ENCODE measurements at places on chromosomes 3 and 15.

GRCh38 chr3:195440379-195440778 lies 2.4 kb downstream of the ACAP2 start:
- H3K27me3 ChIP-seq: no peaks in the 10 kb centered on the region
- H3K4me1 ChIP-seq: peaks cover 34% of the 10 kb centered on the region
- H3K4me3 ChIP-seq: no peak overlapping the region
- no peak for DNase-seq

DNA sequence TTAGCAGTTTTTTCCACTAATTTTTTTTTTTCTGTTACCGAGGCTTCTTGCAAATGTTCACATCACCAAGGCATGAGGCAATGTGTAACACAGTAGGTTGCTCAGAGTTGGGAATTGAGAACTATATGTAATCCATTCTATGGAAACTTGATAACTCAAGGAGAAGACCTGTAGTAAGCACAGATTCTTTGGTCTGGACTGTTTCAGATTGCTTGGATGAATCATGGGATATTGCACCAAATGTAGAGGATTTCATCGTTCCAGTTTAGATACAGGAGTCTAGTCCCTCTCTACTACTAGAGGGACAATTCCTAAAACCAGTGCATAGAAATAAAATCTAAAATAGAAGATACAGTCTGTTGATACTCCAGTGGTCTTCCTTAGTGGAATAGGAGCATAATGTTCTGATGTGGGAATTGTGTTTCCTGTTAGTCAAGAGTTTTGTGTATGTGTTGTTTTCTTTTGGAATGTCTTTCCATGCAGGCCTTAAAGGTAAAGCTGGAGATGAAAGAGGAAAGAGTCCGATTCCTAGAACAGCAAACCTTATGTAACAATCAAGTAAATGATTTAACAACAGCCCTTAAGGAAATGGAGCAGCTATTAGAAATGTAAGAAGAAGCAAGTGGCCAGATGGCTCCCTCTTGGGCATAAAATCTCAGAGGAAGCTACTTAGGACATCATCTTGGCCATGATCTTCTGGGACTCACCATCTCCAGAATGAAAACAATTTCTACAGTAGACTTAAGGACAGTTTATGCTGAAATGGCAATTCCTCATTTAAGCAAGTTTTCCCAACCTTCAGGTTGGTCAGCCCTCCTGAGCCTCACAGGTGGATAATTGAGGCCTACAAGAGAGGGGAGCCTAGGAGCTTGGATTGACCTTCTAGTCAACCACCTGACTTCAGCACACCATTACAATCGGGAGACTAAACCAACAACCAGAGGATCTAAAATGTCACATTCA lies 10.7 kb downstream of the KNSTRN start:
- no peak overlapping the region for H3K27ac ChIP-seq
- peaks cover 9% of the 10 kb centered on the region for H3K4me1 ChIP-seq
- no peak overlapping the region for H3K4me3 ChIP-seq
- no peak for DNase-seq

DNA sequence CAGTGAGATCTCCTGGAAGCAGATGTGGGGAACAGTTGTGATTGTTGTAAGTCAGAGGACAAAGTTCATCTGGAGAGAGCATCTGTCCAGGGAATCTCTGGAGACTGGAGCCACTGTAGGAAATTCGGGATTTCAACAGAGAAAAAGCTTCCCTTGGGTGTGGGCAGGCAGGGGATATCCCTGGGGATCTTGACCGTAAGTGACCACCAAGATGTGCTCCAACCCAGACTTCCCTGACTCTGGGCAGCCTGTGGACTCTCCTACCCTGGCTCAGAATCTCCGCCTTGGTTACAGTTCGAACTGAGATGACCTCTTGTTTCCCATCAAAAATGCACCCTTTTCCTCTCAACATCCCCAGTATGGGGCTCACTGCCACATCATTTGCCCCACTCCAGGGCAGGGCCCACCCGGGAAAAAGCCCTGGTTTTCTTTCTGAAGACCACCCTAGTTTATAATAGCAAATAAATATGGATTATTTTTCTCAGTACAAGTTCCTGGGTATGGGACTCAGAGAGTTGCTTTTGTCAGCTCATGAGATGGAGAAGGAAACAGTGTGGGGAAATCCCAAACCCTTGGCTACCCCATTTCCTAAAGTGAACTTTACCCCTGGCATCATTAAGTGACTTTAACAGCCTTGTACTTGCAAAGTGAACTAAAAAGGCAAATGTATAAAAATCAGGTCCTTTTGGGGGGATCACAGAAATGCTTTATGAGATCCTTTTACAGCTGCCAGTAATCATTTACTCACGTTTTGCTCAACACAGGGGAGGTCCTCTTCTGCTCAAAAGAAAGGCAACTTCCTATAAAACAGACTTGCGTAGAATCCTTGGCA lies 89.9 kb downstream of the CCNL1 start:
- H3K36me3 ChIP-seq: no peaks in the 10 kb centered on the region
- DNase-seq: no peak
- no peaks in the 10 kb centered on the region for H3K4me1 ChIP-seq
- no peak overlapping the region for H3K4me3 ChIP-seq
- H3K27ac ChIP-seq: no peak overlapping the region
- peaks cover 11% of the 10 kb centered on the region for H3K27me3 ChIP-seq

DNA sequence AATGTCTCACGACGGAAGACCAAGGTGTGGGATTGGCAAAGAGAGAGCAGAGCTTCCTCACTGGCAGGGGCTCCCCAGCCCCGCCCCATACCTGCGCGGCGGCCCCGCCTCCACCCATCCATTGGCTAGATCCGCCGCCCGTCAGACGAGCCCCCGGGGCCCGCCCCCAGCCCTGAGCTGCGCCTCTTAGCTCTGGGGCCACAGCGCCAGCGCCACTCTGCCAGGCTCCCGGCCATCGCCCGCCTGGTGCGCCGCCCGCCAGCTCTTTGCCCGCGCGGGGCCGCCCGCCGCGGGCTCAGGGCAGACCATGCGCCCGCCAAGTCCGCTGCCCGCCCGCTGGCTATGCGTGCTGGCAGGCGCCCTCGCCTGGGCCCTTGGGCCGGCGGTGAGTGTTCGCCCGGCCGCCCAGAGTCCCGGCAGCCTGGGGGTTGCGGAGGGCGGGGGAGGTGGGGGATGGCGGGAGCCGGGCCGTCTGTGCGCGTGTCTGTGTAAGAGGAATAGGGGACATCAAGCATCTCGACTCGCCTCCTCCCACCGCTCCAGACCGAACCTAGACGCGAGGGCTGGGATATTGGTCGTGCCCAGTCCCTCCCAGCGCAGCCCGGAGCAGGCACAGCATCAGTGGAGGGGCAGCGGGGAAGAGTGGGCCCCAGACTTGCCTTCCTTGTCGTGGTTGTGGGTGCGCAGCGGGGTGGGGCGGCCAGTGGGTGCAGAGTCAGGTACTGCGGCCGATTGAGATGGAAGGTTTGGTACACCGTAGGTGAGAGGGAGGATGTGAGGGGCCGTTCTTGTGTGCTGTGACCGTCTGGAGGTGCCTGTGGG lies at the start of gene VIPR1:
Gene VIPR1, plus strand, starts transcription at position 215 of the 822 bp plus-strand sequence. Its CDS starts 93 bp downstream, at position 308.
- no peak within 1 kb of the TSS for H3K27ac ChIP-seq
- no peak for DNase-seq
- H3K27me3 ChIP-seq: no peaks in the 10 kb centered on the region
- H3K4me3 ChIP-seq: no peak within 1 kb of the TSS

DNA sequence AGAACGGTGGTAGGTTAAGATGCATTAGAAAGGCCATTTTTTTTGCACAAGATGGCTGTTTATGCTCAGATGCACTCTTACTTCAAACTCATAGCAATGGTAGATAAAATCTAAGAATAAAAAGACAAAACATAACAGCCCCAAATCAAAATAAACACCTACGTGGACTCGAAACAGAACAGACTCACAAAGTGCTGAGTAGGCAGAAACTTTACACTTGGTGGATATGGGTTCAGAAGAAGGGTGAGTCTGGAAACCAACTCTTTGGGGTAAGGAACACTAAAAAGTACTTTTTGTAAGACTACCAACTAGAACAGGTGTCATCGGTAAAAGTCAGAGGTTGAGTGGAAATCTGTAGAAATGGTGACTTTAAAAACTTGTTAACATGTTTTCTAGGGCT lies 468.2 kb downstream of the OTOL1 start:
- no peaks in the 10 kb centered on the region for H3K4me1 ChIP-seq
- H3K27ac ChIP-seq: no peak overlapping the region
- no peaks in the 10 kb centered on the region for H3K36me3 ChIP-seq
- H3K4me3 ChIP-seq: no peak overlapping the region

DNA sequence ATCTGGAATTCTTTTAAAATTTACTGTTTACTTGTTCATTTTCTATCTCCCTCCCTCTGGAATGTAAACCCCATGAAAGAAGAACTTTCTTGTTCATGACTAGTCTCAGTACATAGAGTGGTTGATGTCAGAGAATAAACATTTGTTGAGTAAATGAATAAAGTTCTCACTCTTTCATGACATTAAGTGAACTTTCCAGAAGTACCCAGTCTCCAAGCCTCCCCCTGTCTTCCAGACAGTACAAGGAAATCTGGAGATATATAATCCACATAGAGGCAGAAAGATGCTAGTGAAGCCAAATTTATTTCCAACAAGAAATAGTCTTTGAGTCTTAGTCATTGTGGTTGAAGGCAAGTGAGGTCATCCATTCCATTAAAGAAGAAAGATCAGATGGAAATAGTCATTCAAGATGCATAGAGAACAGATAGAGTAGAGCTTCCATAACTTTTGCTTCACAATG lies 71.5 kb upstream of the GALNT15 start:
- DNase-seq: no peak
- H3K27ac ChIP-seq: no peak overlapping the region
- H3K36me3 ChIP-seq: no peaks in the 10 kb centered on the region
- H3K4me1 ChIP-seq: no peaks in the 10 kb centered on the region

GRCh38 chr15:32687556-32687955 lies 30.2 kb upstream of the GREM1 start:
- no peak for DNase-seq
- no peaks in the 10 kb centered on the region for H3K27me3 ChIP-seq
- H3K4me1 ChIP-seq: no peaks in the 10 kb centered on the region
- H3K36me3 ChIP-seq: no peaks in the 10 kb centered on the region
- no peak overlapping the region for H3K27ac ChIP-seq
- H3K4me3 ChIP-seq: no peak overlapping the region

DNA sequence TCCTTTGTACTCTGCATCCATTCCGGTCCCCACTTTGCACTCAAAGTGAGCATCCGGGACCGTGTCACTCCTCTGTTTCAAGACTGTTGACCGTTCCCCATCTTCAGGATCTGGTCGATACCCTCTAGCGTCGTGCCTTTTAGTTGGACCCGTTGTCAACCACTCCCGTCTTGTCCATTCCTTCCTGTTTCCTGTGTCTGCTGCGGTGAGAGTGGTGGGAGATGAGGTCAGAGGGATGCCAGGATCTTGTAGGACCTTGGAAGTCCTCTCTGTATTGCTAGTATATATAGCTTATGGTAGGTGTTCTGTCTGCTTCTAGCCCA lies 624 bp downstream of the BRK1 start:
- H3K4me1 ChIP-seq: peaks cover 33% of the 10 kb centered on the region
- DNase-seq: no peak
- peaks cover 21% of the 10 kb centered on the region for H3K36me3 ChIP-seq
- peak overlapping the region; percentile 80 for H3K27ac ChIP-seq
- peak overlapping the region; percentile 63 for H3K4me3 ChIP-seq

DNA sequence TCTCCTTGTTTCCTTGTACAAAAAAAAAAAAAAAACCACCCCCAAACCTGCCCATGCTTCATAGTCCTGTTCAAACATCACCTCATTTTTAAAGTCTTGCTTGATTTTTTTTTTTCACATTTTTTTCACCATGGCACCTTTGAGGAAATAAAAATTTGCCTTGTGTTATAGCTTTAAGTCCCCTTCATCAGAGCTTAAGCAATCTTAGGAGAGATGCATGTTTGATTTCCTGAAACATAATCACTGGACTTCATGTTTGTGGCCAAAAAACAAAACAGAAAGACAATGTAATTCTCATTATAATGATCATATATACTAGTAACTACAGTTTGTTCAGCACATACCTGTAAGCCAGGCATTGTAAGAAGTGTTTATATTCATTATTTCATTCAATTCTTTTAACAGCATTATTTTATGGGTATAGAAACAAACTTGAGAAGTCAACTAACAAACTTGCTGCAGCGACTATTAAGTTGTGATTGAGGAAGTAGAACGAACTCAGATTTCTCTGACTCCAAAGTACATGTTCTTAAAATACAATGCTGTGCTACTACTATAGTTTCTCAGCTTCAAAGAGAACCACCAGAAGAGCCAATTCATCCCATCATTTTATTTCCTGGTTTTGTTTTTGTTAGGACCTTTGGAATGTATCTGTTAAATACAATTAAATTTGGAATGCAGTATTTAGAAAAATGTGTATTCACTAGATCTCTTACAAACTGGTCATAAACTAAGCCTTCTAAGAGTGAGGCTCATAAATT lies 203.8 kb downstream of the TCF12 start:
- H3K4me3 ChIP-seq: no peak overlapping the region
- no peak overlapping the region for H3K27ac ChIP-seq
- peaks cover 20% of the 10 kb centered on the region for H3K4me1 ChIP-seq

DNA sequence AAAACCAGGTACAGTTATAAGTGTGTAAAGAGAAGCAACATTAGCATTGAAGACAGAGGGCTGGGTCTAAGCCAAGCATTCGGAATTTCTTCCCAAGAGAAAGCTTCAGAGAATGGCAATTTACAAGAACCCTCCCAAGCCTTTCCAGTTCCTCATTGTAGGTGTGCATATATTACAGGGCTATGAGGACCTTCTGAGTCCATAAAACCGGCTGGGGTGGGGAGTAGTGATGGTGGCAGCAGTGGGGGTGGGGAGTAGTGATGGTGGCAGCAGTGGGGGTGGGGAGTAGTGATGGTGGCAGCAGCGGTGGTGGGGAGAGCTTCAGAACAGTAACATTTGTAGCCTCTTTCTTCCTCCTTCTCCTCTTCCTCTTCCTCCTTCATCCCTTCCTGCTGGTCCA lies 368.7 kb upstream of the UMPS start:
- no peak overlapping the region for H3K4me3 ChIP-seq
- DNase-seq: no peak
- no peaks in the 10 kb centered on the region for H3K4me1 ChIP-seq
- no peak overlapping the region for H3K27ac ChIP-seq
- no peaks in the 10 kb centered on the region for H3K36me3 ChIP-seq
- peaks cover 3% of the 10 kb centered on the region for H3K27me3 ChIP-seq

DNA sequence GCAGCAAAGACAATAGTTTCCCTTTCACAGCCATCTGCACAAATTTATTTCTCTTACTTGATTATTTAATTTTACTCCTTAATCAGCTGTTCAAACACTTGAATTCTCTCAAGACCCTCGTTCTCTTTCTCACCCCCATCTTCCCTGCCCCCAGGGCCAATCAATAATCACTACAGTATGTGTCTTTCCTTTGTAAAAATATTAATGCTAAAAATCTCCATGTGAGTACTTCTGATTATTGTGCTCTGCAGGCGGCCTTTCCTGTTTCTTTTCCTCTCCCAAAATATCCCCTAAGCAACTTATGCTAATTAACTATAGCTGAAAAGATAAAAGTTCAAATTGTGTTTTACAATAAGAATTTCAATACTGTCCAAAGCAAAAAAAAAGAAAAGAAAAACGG lies 617.0 kb upstream of the CBLB start:
- H3K4me1 ChIP-seq: no peaks in the 10 kb centered on the region
- H3K36me3 ChIP-seq: no peaks in the 10 kb centered on the region
- no peak for DNase-seq
- no peaks in the 10 kb centered on the region for H3K27me3 ChIP-seq

- H3K4me3 ChIP-seq: no peak overlapping the region
- DNase-seq: no peak
- H3K27me3 ChIP-seq: no peaks in the 10 kb centered on the region
- H3K4me1 ChIP-seq: peaks cover 7% of the 10 kb centered on the region
- H3K36me3 ChIP-seq: no peaks in the 10 kb centered on the region
Measured at GRCh38 chr3:124759666-124760401, 29.6 kb downstream of the UMPS start.

- peaks cover 6% of the 10 kb centered on the region for H3K4me1 ChIP-seq
- DNase-seq: no peak
- H3K4me3 ChIP-seq: no peak overlapping the region
- no peaks in the 10 kb centered on the region for H3K36me3 ChIP-seq
- no peaks in the 10 kb centered on the region for H3K27me3 ChIP-seq
Measured at GRCh38 chr3:189389346-189389745, 217.6 kb downstream of the TPRG1 start.

Measured in DND-41 (cell line).